Cerebellar nuclear complex (tissue), 1 donor: ENCODE measurements at places on chromosomes 1 and 21.
A peak's percentile ranks its signal among the peaks of the same experiment; 100 is the strongest.

- DNase-seq, result no peak
Measured at GRCh38 chr1:200951016-200951415, 56.3 kb downstream of the INAVA start.

GRCh38 chr1:59805554-59805953 is 9.2 kb upstream of the HOOK1 start:
- no peak for DNase-seq

GRCh38 chr1:109877317-109877771 is 33.3 kb upstream of the CSF1 start:
- DNase-seq, result no peak

GRCh38 chr1:226098870-226099835 is 36.6 kb downstream of the H3-3A start:
- no peak for DNase-seq

DNA sequence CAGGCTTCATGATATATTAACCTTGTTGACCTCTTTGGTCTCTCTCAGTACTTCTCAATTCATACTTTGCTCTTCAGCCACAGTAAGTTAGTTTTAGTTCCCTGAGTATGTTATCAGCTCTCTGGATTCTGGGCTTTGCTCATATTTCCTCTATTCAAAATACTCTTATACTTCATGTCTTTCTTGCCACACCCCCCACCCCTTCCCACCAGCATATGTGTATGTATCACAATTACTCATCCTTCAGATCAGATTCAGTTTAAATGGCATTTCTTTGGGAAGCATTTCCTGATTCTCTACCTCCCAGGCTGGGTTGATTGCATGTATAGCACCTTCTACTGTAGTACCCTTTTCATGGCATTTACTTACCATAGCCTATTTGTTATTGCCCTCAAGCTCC is 28.3 kb downstream of the SLC30A7 start:
- no peak for DNase-seq

- no peak for DNase-seq
Measured at GRCh38 chr21:41316200-41317062, at the start of gene FAM3B. Gene FAM3B (plus strand): TSS chr21:41316801. CDS start chr21:41316880, 79 bp downstream.

- DNase-seq, result no peak
Measured at GRCh38 chr1:2546515-2547209, 9.5 kb upstream of the TNFRSF14 start.

DNA sequence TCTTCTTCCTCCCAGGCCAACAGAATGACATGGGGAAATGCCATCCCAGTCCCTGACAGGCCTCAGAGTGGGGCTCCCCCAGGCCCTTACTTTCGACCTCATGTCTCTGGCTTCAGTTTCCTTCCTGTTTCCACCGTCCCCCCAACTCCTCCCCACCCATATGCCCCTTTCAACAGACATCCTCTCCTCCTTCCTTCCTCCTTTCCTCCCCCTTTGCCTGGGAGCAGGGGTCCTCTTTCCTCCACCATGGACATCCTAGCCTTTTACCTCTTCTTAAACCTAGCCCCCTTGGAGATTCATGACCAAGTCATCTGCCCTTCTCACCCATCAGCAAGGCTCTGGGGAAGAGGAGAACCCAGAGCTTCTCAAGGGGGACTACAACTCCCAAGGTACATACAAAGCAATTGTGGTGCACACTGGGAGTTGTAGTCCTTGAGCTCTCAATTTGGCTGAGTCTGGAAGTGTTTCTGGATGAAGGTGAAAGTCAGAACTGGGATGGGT is 4.0 kb downstream of the ZBTB7B start:
- DNase-seq, result peak; percentile 13

- DNase-seq, result no peak
Measured at GRCh38 chr1:169052727-169053126, 53.8 kb upstream of the ATP1B1 start.

GRCh38 chr1:116185161-116185701 is 74.0 kb downstream of the MAB21L3 start:
- no peak for DNase-seq

DNA sequence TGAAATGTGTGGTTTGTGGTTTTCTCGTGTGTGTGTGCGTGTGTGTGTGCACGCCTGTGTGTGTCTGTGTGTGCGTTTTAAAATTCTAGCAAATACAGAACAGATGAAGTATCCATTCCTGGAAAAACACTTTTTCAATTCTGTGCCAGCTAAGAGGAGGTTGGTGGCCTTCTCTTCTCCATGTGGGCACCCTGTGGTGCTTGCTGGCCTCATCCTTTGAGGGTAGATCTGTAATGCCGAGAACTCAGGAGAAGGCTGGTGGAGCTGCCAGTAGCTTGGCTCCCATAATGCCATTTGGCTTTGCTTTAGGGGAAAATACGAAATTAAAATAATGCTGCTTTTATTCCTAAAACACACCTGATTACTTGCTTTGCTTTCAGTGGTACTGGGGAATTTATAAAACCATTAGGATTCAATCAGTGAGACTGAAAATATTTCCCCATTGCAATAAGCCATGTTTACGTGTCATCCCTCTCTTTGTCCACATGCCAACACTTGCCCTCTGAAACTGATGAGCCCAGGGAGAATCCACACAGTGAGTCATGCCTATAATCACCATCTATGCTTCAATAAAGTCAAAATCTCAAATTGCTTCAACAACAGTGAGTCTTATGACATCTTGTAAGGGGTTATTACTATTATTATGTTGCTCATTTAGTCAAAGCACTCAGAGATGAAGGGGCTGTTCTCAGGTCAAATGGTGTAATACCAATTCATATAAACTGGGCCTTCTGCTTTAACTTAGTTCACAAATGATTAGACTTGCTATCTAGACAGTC is 39.2 kb downstream of the ABCA4 start:
- DNase-seq, result peak; percentile 86

GRCh38 chr1:106978477-106979322 is 77.8 kb upstream of the PRMT6 start:
- DNase-seq, result no peak

GRCh38 chr1:229138058-229138457 is 132.9 kb upstream of the RAB4A start:
- DNase-seq, result no peak

GRCh38 chr1:159207774-159208173 is 3.1 kb downstream of the ACKR1 start:
- peak; percentile 86 for DNase-seq

GRCh38 chr1:166910396-166910994 is 34.4 kb upstream of the TADA1 start:
- DNase-seq, result no peak

DNA sequence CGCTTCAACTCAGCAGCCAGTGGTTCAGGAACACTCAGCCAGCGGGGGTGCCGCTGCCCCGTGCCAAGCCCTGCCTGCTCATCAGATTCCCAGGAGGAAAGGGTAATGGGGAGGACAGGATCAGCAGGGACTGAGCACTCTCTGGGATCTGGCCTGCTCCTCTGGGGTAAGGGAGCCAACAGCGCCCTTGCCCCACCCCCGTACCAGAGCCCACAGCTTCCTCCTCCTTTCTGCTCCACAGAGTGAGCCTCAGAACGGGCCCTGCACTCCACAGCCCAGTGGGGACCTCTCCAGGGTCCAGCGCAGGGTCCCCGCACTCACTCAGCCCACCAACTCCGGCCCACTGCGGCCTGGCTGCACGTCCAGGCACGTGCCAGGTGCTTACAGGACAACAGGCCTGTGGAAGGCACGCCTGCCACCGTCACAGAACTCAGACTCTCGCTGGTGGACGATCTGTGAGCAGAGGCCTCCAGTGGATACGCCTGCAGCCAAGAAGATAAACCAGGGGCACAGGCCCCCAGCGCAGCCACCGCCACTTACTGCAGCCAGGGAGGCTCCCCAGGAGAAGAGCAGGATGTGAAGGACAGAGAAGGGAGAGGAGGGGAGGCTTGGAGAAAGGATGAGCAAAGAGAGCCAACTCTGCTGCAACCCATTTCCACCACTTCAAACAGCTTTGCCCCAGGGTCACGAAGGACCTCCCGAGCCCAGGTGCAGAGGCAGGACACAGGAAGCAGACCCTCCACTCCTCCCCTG is 2.1 kb downstream of the MEGF6 start:
- no peak for DNase-seq

DNA sequence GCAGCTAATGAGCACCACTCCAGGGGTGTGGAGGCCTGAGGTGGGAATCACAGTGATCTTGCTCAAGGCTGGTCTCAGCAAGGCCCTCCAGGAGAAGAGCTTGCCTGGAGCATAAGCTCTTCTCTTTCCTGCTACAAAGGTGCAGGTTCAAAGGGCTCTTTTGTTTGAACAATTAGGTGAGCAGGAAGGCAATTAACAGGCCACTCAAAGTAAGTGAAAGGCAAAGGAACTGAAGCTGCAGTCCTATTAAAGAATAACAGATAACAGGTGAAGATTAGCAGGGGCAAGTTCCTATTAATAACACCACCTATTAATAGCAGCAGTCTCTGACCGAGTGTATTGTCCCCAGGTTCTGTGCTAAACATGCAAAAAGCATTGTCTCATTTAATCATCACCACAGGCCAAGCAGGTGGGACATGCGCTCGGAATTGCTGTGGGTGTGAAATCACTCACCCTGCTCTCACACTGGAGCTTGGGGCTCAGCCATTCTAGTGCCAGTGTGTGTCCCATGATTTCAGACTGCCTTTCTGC is 113.8 kb downstream of the RHOU start:
- DNase-seq, result no peak

DNA sequence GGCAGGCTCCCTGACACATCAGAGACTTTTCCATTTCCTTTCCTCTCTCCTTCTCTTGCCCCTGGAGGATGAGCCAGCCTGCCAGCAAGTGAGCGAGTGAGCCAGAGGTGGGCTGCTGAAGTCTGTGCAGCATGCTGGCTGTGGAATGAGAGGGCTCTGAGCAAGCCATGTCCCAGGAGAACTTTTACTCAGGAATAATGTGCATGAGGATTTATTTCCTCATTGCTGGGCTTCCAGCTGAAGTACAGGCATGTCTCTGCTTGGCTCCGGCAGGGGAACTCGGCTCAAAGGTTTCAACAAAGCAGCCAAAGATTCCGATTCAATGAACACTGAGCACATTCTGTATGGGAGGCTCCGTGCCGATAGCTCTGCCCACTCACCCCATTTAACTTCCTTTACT is 43.7 kb downstream of the UBIAD1 start:
- no peak for DNase-seq
